Activated CD8-positive, alpha-beta memory T cell treated with anti-CD3 and anti-CD28 coated beads, Interleukin-2, amount 10 ng/mL, durations not matched to agents 7 days and 5 days (primary cell): ENCODE measurements at places on chromosomes 16 and 17. TPM values are rescaled to one million over a fixed set of nuclear protein-coding genes. Genes with fewer than 3 reads are reported as not detected.

Gene MT4
- total RNA-seq, result not detected

Gene CA7
- not detected for total RNA-seq

Gene GGT6
- total RNA-seq, result not detected

- peaks cover 2% of the 10 kb centered on the region for H3K36me3 ChIP-seq
- no peak overlapping the region for H3K4me3 ChIP-seq
These were observed 13.3 kb upstream of the ABR start for GRCh38 chr17:1192911-1193699.

DNA sequence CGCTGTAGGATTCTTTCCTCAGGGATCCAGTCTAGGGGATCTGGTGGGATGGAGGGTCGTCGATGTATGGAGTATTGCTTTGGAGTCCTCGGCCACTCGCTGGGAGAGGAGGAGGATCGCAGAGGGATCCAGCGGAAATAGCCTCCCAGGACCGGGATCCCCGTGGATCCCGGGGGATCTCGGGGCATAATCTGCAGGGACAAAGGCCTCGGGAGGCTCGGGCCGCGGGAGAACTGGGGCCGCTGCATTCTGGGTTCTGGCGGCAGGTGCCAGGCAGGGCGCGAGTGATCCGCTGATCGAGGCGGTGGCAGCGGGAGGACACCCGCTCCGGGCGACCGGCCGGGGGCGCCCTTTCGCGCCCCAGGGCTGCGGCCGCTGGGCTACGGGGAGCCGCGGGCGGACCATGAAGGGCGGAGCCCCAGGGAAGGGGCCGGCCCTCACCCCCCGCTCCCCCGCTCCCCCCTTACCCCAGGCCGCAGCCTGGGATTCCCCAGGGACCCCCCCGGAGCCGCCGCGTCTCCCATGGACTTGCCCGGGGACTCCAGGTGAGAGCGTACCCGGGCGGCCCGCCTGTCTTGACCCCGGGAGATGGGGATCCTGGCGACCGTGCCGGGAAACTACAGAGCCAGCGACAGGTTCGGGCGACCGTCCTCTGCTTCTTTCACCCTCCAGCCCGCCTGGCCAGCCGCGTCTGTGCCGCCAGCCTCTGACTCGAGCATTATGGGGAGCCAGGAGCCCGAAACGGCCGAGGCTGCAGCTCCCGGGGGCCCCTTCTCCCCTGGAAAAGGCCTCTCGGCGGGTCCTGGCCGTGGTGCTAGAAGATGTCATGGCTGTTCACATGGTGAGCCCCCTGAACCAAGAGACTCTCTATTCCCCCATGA, 604 bp downstream of the PRR14 start:
- H3K4me1 ChIP-seq, result peaks cover 38% of the 10 kb centered on the region
- H3K27me3 ChIP-seq, result no peaks in the 10 kb centered on the region
- H3K4me3 ChIP-seq, result peak overlapping the region; percentile 96
- DNase-seq, result peak; percentile 89
- peak overlapping the region; percentile 97 for H3K27ac ChIP-seq

DNA sequence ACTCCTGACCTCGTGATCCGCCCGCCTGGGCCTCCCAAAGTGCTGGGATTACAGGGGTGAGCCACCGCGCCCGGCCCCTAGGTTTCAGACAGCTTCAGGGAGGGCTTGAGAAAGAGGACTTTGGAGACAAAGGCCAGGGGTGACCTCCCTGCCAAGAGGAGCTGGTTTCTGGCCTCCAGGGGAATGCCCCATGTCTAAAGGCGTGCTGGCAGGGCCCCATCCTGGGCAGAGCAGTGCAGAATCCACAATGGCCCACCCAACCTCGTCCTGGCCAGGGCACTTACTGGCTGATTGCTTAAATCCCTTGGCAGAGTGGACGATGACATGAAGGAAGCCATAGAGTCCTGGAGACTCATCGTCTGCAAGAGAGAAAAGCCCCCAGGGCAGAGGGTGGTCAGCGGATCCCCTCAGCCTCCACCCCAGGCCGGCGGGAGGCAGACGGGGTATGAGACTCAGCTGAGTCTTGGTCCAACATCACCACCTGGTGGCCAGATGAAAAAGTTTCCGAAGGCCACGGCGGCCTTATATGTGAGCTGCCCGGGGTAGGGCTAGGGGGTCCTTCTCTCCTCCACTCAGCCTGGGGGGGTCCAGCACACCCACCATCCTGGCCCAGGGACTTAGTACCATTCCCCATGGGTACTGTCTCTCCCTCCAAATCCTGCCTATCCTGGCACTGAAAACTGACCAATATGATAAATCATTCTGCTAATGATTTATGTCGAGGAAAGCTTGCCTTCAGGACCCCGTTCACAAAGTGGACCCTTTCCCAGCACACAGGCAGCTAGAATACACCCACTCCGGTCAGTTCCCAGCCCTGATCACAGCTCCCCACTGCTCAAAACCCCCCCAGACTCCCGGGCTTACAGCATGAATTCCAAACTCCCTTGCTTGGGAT, 59.1 kb downstream of the TIMM22 start:
- DNase-seq, result peak; percentile 64
- peaks cover 4% of the 10 kb centered on the region for H3K4me1 ChIP-seq
- no peak overlapping the region for H3K27ac ChIP-seq
- H3K4me3 ChIP-seq, result no peak overlapping the region
- peaks cover 19% of the 10 kb centered on the region for H3K36me3 ChIP-seq

- no peak overlapping the region for H3K4me3 ChIP-seq
- no peak for DNase-seq
- peaks cover 6% of the 10 kb centered on the region for H3K4me1 ChIP-seq
- H3K27ac ChIP-seq, result no peak overlapping the region
- H3K27me3 ChIP-seq, result no peaks in the 10 kb centered on the region
These were observed 19.0 kb downstream of the CAMKK1 start for GRCh38 chr17:3873862-3874261.

GRCh38 chr17:63623786-63624530, 1.7 kb downstream of the MAP3K3 start:
- peaks cover 29% of the 10 kb centered on the region for H3K4me1 ChIP-seq
- no peaks in the 10 kb centered on the region for H3K36me3 ChIP-seq
- no peak overlapping the region for H3K27ac ChIP-seq
- H3K4me3 ChIP-seq, result peak overlapping the region; percentile 97
- no peaks in the 10 kb centered on the region for H3K27me3 ChIP-seq

DNA sequence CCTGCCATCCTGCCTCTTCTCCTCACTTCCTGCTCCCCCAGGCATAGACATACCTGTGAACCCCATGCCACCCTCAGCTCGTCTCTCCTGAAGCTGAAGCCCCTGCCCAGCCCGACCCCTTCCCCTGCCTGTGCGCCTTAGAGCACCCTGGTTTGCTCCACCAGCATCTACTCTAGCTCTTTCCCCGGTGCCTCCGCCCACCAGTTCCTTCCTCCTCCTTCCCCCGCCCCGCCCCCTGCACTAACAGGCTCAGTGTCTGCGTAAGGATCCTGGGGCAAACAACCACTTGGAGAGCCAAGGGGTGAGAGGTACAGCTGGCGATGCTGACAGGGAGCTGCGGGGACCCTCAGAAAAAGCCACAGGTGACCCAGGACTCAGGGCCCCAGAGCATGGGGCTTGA, 1.9 kb downstream of the GPR142 start:
- H3K27ac ChIP-seq, result no peak overlapping the region
- H3K27me3 ChIP-seq, result no peaks in the 10 kb centered on the region
- peak; percentile 76 for DNase-seq
- peaks cover 12% of the 10 kb centered on the region for H3K4me1 ChIP-seq
- H3K36me3 ChIP-seq, result no peaks in the 10 kb centered on the region
- H3K4me3 ChIP-seq, result no peak overlapping the region
